ENCODE measurements at places on chromosomes 16 and 17.

- peak; percentile 76 for DNase-seq
Measured at GRCh38 chr17:68621065-68621464, 19.9 kb upstream of the FAM20A start.

- DNase-seq = peak; percentile 93
Measured at GRCh38 chr17:63848834-63849689, 6.6 kb upstream of the SMARCD2 start.

GRCh38 chr17:82239401-82239925, 10.6 kb downstream of the SLC16A3 start:
- DNase-seq = no peak

- no peak for DNase-seq
Measured at GRCh38 chr17:61981323-61981722, 53.5 kb upstream of the INTS2 start.

DNA sequence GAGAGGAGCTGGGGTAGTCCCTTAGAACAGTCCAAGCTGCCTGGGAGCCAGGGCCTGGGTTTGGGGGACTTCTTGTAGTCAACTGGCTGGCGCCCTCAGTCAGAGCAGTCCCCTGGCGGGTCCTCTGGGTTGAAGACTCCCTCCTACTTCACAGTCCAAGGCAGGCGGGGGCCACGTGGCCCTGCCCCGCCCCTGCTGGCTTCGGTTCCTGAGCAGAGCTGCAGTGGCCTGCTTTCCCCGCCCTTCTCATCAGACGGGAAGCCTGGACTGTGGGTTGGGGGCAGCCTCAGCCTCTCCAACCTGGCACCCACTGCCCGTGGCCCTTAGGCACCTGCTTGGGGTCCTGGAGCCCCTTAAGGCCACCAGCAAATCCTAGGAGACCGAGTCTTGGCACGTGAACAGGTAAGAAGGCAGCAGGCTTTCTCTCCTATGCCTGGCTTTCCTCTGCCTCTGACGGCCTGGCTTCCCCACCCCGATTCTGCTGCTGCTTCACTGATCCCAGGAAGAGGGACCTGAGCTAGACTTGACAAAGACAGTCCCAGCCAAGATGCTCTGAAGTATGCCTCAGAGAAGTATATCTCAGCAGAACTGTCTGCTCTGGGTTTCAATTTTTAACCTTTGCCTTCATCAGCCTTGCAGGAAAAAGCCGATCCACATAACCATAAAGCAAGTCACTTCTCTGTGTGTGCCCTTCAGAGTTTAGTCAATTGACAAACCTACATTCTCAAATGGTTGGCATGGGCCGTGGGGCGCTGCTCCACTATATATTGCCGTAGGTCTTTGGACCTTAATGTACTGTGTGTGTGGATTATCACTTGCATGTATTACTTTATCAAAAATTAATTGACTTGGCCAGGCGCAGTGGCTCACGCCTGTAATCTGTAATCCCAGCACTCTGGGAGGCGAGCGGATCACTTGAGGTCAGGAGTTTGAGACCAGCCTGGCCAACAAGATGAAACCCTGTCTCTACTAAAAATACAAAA, 56.3 kb downstream of the SF3B3 start:
- peak; percentile 82 for DNase-seq

DNA sequence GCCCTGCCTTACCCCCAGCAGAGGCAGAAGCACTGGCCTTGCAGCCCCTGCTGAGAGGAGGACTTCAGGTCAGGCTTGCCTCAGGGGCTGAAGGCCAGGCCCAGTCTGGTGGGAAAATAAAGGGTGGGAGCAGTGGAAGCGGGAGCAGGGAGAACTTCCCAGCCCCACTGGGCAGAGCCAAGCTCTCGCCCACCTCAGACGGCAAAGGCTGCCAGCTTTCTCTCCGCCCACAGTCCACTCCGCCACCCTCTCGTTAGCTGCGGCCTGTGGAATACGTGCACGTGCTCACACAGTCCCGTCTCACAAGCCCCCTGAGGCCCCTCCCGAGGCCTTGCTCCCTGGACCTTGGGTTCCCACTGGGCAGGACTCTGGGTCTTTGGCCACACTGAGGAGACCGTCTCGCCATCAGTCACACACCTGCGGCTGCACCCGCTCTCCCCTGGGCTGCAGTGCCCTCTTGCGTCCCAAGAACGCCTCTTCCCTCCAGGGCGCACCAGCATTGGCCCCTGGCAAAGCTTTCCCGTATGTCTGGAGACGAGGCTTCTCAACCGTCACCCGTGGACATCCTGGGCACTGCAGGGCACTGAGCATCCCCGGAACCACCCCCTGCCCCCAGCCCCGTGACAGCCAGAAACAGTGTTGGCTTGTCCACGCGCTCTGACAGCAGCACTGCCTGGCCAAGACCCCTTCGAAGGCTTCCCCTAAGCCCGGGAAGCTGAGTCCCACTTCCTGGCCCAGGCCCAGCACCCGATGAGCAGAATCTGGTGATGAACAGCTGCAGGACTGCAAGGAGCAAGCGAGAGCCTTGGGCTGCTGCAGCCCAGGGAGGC, 8.3 kb downstream of the MRPL28 start:
- peak; percentile 70 for DNase-seq

- no peak for DNase-seq
Measured at GRCh38 chr17:66720567-66720966, 114.3 kb upstream of the CACNG5 start.

DNA sequence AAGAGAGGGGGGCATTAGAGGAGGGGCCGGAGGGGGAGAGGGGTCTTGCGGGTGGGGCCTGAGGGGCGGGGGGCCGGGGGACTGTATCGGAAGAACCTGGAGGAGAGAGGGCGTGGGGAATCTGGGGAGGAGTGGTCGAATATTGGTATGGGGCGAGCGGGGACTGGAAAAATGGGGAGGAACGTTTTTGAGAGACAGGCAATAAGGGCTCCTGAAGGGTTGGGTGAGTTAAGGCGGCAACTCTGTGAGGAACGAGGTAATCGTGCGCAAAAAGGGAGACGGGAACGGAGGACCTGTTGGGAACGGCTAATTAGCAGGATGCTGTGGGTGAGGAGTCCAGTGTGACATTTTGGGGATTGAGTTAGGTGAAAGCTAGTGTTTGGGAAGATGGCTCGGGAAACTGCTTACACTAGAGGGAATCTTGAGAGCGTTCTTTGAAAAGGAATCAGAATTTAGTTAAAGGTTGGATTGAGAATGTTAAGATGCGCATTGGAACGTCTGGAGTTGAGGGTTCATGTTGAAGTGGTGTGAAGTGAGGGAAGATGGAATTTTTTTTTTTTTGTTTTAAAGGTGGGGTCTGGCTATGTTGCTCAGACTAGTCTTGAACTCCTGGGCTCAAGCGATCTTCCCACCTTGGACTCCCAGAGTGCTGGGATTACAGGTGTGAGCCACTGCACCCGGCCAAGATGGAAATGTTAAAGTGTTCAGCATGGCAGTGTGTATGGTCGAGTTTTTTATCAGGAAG, 662 bp downstream of the WIPF2 start:
- peak; percentile 89 for DNase-seq

- no peak for DNase-seq
Measured at GRCh38 chr17:79633154-79633553, 22.3 kb upstream of the RBFOX3 start.

Measured in muscle of leg (tissue), 16 donors.